PC-3 (cell line): ENCODE measurements at places on chromosomes 3 and 15. TPM values are rescaled to one million over a fixed set of nuclear protein-coding genes. Genes with fewer than 3 reads are reported as not detected.

Gene GCSAM
- not detected in 2 replicates for total RNA-seq

GRCh38 chr3:178186666-178187065 lies 349.6 kb upstream of the KCNMB2 start:
- H3K36me3 ChIP-seq = no peaks in the 10 kb centered on the region
- DNase-seq = no peak
- no peaks in the 10 kb centered on the region for H3K27me3 ChIP-seq
- H3K4me1 ChIP-seq = no peaks in the 10 kb centered on the region
- H3K4me3 ChIP-seq = no peak overlapping the region

Gene ROPN1
- not detected in 2 replicates for total RNA-seq

- no peak overlapping the region for H3K27ac ChIP-seq
- H3K4me1 ChIP-seq = no peaks in the 10 kb centered on the region
- no peaks in the 10 kb centered on the region for H3K36me3 ChIP-seq
- peaks cover 70% of the 10 kb centered on the region for H3K27me3 ChIP-seq
- H3K4me3 ChIP-seq = no peak overlapping the region
These were observed 83.7 kb upstream of the RASGRP1 start for GRCh38 chr15:38648121-38648843.

Gene CD86
- 0.07 TPM in 1 of 2 replicates, not detected in the other for total RNA-seq

DNA sequence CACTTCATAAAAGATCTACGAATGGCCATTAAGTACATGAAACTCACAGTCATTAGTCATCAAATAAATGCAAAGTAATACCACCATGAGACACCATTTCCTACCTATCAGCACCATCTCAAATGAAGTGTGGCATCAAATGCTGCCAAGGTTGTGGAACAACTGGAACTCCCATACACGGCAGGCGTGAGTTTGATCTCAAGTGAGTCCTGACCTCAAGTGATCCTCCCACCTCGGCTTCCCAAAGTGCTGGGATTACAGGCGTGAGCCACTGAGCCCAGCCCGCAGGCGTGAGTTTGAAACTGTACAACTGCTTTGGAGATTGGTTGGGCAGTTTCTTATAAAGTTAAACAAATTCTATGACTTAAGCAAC lies 28.8 kb upstream of the HDAC11 start:
- H3K27me3 ChIP-seq = no peaks in the 10 kb centered on the region
- peak overlapping the region; percentile 58 for H3K27ac ChIP-seq
- H3K4me1 ChIP-seq = peaks cover 8% of the 10 kb centered on the region; the same call in 1 of the 2 replicates
- DNase-seq = peak; percentile 61
- no peaks in the 10 kb centered on the region for H3K36me3 ChIP-seq

Gene THPO
- total RNA-seq = not detected in 2 replicates

Gene SLC22A13
- 0.73 TPM in 1 of 2 replicates, not detected in the other for total RNA-seq

Gene AP3B2
- 0.47 TPM in 1 of 2 replicates, not detected in the other for total RNA-seq

Gene IL17RE
- 4.0 and 4.7 TPM in 2 replicates for total RNA-seq
